ENCODE measurements at places on chromosomes 3 and 15. TPM values are rescaled to one million over a fixed set of nuclear protein-coding genes. Genes with fewer than 3 reads are reported as not detected.

TRH gene
- not detected for total RNA-seq

ALDH1A2 gene
- total RNA-seq, result 121 TPM

SCN11A gene
- 0.12 TPM for total RNA-seq

DNA sequence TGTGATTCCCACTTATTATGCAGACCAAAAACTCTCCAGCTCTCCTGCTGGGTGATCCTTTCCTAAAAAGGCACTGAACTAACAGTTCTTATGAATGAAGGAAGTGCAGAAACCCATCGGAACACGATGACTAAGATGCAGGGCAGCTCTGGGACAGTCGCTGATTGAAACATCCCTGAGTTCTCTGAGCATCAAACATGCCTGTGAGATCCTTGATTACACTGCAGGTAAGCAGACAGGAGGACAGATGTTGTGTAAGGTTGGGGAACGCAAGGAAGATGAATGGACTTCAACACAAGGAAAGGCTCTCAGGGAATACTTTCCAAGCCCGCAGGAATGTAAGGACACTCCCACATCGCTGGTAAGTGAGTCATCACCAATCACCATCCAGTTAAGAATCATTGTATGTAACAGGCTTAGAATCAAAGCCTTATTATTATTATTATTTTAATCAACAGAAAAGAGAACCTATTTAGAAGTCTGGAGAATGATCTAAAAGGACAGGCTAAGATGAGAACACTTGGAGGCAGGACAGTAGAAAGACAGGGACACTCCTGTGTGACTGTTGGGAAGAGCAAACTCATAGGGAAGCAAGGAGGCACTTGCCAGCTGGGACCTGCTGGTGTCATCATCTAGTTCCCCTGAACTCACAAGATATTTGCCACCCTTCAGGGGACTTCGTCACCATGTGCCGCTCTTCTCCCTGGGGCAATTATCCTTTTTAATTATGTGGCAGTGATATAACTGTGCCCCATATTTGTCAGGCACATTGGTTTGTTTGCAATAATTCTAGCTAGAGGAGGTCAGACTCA lies 26.0 kb downstream of the TMEM158 start:
- H3K4me3 ChIP-seq, result no peak overlapping the region
- H3K36me3 ChIP-seq, result no peaks in the 10 kb centered on the region
- no peak for DNase-seq
- peak overlapping the region; percentile 84 for H3K27ac ChIP-seq

- no peaks in the 10 kb centered on the region for H3K27me3 ChIP-seq
- no peak overlapping the region for H3K27ac ChIP-seq
- H3K36me3 ChIP-seq, result no peaks in the 10 kb centered on the region
- DNase-seq, result no peak
- H3K4me1 ChIP-seq, result no peaks in the 10 kb centered on the region
- H3K4me3 ChIP-seq, result no peak overlapping the region
These were observed 4.9 kb upstream of the MYZAP start for GRCh38 chr15:57586661-57587424.

DNA sequence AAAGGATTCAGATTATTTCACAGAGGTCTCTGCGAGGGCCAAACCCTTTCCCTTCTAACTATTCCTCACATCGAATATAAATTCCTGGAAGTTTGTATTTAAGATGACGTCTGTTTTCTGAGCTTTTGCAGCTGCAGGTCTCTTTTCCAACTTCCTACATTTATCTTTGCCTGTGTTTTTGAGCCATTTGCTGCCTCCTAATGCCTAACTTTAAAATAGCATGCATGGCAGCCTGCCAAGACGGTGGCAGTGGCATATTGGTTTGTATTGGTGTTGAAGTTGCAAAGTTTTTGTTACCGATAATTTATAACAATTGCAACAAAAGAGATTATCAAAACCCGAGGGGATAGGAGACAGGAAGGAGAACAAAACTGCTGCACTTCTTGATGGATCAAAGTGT lies 187.1 kb upstream of the DNAJC19 start:
- no peaks in the 10 kb centered on the region for H3K27me3 ChIP-seq
- H3K27ac ChIP-seq, result no peak overlapping the region
- H3K4me3 ChIP-seq, result no peak overlapping the region
- H3K36me3 ChIP-seq, result no peaks in the 10 kb centered on the region

DNA sequence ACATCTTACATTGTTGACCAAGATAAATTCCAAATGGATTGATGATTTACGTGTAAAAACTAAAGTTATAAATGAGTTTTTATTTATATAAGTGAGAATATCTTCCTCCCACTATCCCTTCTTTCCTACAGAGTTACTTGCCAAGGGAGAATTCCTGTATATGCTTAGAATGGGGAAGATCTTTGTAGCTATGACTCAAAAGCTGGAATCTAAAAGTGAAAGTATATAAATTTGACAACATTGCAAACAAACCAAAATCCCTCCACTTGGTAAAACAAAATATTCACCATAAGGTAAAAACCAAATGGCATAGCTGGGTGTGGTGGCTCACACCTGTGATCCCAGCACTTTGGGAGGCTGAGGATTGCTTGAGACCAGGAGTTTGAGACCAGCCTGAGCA lies 52.7 kb upstream of the GCNT3 start:
- no peaks in the 10 kb centered on the region for H3K4me1 ChIP-seq
- no peaks in the 10 kb centered on the region for H3K36me3 ChIP-seq
- no peak overlapping the region for H3K4me3 ChIP-seq
- no peak for DNase-seq
- no peak overlapping the region for H3K27ac ChIP-seq
- H3K27me3 ChIP-seq, result no peaks in the 10 kb centered on the region

DNA sequence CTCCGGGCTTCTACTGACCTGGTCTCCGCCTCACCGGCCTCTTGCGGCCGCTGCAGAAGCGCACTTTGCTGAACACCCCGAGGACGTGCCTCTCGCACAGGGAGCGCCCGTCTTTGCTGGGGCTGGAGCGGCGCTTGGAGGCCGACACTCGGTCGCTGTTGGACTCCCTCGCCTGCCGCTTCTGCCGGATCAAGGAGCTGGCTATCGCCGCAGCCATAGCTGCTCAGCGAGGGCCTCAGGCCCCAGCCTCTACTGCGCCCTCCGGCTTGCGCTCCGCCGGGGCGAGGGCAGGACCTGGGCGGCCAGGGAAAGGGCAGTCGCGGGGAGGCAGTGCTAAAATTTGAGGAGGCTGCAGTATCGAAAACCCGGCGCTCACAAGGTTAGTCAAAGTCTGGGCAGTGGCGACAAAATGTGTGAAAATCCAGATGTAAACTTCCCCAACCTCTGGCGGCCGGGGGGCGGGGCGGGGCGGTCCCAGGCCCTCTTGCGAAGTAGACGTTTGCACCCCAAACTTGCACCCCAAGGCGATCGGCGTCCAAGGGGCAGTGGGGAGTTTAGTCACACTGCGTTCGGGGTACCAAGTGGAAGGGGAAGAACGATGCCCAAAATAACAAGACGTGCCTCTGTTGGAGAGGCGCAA lies 319.2 kb downstream of the FGF12 start:
- no peak overlapping the region for H3K27ac ChIP-seq
- no peaks in the 10 kb centered on the region for H3K27me3 ChIP-seq
- H3K4me3 ChIP-seq, result peak overlapping the region; percentile 27
- H3K4me1 ChIP-seq, result peaks cover 3% of the 10 kb centered on the region
- H3K36me3 ChIP-seq, result no peaks in the 10 kb centered on the region

DNA sequence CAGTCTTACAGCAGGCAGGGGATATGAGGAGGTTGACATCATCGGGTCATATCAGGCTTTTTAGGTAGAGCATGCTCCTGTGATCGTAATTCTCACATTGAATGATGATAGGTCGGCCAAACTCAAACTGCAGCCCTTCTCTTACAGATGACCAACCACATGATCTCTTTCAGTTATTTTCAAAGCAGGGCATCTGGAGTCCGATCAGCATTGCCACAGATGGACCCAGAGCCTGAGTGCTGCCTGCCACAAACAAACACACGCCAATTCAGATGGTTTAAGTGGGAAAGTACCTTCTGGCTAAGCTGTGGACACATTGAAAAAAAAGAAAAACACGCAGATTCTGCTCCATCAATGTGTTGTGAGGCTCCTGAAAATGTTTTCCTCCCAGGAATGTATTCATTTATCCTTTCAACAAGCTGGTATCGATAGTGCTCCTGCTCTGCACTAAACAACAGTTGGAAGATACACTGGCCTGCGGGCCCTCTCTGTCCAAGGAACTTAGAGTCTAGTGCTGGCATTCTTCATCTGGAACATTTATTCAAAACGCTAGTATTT lies 31.2 kb downstream of the ARPP21 start:
- H3K27me3 ChIP-seq, result no peaks in the 10 kb centered on the region
- no peaks in the 10 kb centered on the region for H3K36me3 ChIP-seq
- H3K27ac ChIP-seq, result no peak overlapping the region
- no peak for DNase-seq

DNA sequence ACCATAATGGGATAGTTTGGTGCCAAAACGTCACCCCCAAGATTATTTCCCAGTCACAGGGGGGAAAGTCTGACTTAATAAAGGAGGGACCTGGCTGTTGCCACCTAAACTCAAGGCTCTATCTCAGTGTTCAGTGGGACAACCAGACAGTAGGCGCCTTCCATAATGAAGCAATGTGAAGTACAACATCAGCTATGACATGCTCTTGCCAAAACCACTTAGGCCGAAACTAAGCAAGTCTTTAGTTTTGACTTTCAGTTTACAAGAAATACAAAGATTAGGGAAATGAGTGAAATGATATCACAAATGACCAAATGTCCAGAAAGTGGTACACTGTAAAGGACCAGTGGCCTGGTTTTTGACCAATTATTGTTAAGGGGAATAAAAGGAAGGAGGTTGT lies 32.9 kb downstream of the SOX14 start:
- no peaks in the 10 kb centered on the region for H3K4me1 ChIP-seq
- no peak overlapping the region for H3K4me3 ChIP-seq
- H3K27me3 ChIP-seq, result no peaks in the 10 kb centered on the region
- no peaks in the 10 kb centered on the region for H3K36me3 ChIP-seq
- no peak for DNase-seq

DNA sequence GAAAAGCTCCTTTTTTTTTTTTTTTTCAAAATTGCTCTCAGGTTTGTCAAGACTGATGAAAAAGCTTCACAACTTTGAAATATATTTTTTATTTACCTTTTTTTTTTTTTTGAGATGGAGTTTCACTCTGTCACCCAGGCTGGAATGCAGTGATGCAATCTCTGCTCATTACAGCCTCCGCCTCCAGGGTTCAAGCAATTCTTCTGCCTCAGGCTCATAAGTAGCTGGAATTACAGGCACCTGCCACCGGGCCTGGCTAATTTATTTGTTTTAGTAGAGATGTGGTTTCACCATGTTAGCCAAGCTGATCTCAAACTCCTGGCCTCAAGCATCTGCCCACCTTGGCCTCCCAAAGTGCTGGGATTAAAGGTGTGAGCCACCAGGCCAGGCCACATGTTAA lies 1515.0 kb downstream of the OTOL1 start:
- H3K4me1 ChIP-seq, result no peaks in the 10 kb centered on the region
- H3K36me3 ChIP-seq, result no peaks in the 10 kb centered on the region
- DNase-seq, result no peak
- no peak overlapping the region for H3K4me3 ChIP-seq
- H3K27ac ChIP-seq, result no peak overlapping the region
- no peaks in the 10 kb centered on the region for H3K27me3 ChIP-seq
